ENCODE measurements at places on chromosomes 2 and 18.

GRCh38 chr2:60278906-60279305 is 274.5 kb downstream of the BCL11A start:
- DNase-seq, result no peak

GRCh38 chr2:211957799-211958198 is 580.8 kb downstream of the ERBB4 start:
- DNase-seq, result no peak

GRCh38 chr2:102486941-102487702 is 14.1 kb downstream of the SLC9A4 start:
- no peak for DNase-seq

- no peak for DNase-seq
These were observed 109.2 kb downstream of the TMEM18 start for GRCh38 chr2:567865-568638.

DNA sequence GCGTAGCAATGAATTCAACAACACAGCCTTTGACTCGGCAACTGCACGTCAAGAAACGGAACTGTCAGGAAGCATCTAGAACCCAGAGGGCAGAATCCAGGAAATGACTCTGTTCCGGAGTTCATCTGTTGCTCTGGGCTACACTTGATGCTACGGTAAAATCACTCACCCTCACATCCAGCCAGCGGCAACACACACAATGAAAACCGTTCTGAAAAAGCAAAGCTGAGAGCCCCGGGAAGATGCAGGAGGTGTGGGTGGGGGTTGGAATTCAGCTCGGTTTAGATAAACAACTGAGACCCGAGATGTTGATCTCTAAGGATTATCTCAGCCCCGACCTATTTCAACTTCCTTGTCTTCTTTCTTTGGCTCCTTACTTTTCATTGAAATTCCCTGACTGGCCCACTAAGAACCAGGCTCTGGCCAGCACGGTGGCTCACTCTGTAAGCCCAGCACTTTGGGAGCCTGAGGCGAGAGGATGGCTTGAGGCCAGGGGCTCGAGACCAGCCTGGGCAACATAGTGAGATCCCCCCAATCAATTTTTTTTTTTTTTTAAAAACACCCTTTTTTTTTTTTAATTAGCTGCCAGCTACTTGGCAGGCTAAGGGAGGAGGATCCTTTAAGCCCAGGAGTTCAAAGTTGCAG is 13.3 kb upstream of the RAB17 start:
- DNase-seq, result no peak

DNA sequence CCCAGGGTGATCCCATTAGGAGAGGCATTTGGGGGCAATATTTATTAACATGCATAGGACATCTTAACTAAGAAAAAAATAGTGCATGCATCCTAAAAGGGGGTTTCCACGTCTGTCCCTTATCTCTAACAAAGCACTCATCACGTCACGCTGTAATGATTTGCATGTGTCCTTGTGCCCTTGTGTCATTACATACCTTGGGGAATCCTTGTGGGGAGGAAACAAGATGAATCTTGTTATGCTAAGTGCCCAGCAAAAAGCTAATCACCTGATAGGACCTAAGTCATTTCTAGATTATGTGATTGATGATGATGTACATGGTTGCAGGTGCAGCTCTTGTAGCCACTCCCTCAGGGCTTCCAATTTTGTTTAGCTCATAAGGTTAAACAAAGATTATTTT is 250.9 kb downstream of the FBXO15 start:
- DNase-seq, result no peak

- no peak for DNase-seq
These were observed 20.3 kb downstream of the HPCAL1 start for GRCh38 chr2:10322973-10323372.

GRCh38 chr18:54775686-54776085 is 52.6 kb upstream of the RAB27B start:
- DNase-seq, result no peak

Measured in iPS-NIHi11 (cell line).